ENCODE measurements at places on chromosomes 5 and 9. TPM values are rescaled to one million over a fixed set of nuclear protein-coding genes. Genes with fewer than 3 reads are reported as not detected.

The IPPK gene
- 8.9 TPM for total RNA-seq

GRCh38 chr5:60698336-60698735 is 1.6 kb downstream of the DEPDC1B start:
- no peak for DNase-seq
- no peaks in the 10 kb centered on the region for H3K27me3 ChIP-seq
- H3K4me1 ChIP-seq = peaks cover 62% of the 10 kb centered on the region
- peak overlapping the region; percentile 94 for H3K4me3 ChIP-seq
- peaks cover 44% of the 10 kb centered on the region for H3K36me3 ChIP-seq
- H3K27ac ChIP-seq = peak overlapping the region; percentile 93

DNA sequence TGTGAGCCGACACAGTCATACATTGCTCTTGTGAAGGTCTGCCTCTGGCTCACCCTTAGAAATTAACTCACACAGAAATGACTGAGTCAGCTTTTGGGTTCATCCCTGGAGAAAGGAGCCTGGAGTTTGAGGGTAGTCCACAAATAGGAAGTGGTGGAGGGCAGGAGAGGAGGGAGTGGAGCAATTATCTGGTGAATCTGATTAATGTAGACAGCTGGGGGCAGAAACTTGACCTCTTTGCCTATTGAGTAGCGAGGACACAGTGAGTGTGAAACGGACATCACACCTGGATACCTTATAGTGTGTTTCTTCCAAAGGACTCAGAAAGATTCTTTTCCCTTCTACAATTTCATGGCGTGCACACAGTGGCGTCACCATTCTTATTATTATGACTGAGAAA is 48.5 kb upstream of the MSX2 start:
- no peak for DNase-seq
- H3K27ac ChIP-seq = no peak overlapping the region
- no peak overlapping the region for H3K4me3 ChIP-seq
- peaks cover 8% of the 10 kb centered on the region for H3K4me1 ChIP-seq
- no peaks in the 10 kb centered on the region for H3K36me3 ChIP-seq

DNA sequence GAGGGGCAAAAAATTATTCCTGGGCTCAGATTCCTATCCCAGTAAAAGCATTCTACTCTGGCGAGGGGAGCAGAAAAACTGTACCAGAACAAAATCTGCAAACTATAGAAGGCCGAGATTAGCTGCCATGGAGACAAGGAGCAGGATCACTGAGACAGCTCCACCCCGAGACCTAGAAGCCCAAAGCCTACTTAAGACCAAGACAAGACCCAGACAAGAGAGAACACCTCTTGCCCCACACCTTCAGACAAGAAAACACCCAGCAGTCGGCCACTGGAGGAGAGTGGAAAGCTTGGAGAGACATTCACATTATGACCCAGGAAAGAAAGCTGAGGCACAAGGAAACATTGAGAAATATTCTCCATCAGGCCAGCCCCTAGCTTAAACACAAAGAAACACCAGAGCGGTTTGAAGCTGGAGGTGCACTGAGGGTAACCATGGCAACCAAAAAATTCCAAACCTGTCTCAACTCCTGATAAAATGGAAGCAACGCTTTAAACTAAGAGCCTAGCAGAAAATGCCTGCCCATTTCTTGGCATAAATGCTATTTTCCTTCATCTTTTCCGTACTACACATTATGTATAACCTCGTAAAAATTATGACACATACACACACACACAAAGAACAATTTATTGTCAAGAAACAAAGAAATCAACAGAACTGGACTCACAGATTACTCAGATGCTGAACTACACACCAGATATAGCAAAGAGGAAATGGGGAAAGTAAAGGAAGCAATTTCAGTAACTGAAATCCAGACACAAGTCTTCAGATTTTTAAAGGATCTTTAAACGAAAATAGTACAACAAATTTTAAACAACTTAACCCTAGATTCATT is 53.8 kb upstream of the FTMT start:
- peak overlapping the region; percentile 35 for H3K27ac ChIP-seq
- DNase-seq = no peak
- no peaks in the 10 kb centered on the region for H3K4me1 ChIP-seq
- H3K27me3 ChIP-seq = no peaks in the 10 kb centered on the region
- H3K4me3 ChIP-seq = no peak overlapping the region

- peak; percentile 57 for DNase-seq
- peak within 1 kb of the TSS; percentile 67 for H3K4me3 ChIP-seq
- H3K27me3 ChIP-seq = no peaks in the 10 kb centered on the region
- peaks cover 12% of the 10 kb centered on the region for H3K36me3 ChIP-seq
These were observed at the start of gene BSPRY for GRCh38 chr9:113349445-113350094. Gene BSPRY, plus strand, starts transcription at chr9:113349541. Its CDS starts 39 bp downstream, at chr9:113349580.

- peak overlapping the region; percentile 98 for H3K27ac ChIP-seq
- peak overlapping the region; percentile 100 for H3K4me3 ChIP-seq
- no peak for DNase-seq
- H3K36me3 ChIP-seq = peaks cover 43% of the 10 kb centered on the region
These were observed 369 bp downstream of the OCLN start for GRCh38 chr5:69492923-69493395.
